Inflammatory macrophage (primary cell): ENCODE measurements at places on chromosomes 2 and 18.
A peak's percentile ranks its signal among the peaks of the same experiment; 100 is the strongest.

DNA sequence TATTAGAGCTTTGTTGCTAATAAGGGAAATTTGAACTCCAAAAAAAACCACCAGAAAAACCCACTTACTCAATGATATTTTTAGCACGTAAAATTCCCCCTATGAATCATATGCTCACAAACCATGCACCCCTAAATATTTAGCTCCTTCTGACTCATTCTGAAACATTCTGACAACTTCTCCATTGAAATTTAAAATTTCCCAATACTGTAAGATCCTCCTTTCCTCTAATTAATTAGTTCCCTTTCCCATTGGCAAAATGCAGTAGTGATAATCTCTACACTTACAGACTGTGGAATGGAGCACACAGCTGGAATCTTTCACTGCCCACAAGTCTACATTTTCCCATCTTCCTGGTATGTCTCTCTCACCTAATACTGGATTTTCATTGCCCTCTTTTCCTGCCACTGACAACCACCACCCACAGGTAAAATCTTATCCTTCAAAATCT, 215.8 kb upstream of the ACVR2A start:
- DNase-seq, result peak; percentile 78

DNA sequence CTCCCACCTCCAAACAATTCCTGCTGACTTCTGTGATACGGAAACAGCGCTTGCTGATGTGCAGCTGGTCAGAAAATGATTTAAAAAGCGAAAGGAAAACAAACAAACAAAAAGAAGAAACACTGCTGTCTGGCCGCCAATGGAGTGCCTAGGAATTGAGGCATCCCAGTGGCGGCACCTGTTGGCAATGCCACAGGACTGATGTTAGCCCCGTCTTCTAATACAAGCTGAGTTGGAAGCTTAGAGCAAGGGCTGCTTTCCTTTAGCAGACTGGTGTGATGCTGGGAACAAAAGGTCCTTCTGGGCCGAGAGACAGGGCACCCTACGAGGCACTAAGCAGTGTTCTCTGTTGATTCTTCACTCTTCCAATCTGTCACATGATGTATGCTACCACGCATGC, 163.6 kb upstream of the REV1 start:
- DNase-seq, result no peak

DNA sequence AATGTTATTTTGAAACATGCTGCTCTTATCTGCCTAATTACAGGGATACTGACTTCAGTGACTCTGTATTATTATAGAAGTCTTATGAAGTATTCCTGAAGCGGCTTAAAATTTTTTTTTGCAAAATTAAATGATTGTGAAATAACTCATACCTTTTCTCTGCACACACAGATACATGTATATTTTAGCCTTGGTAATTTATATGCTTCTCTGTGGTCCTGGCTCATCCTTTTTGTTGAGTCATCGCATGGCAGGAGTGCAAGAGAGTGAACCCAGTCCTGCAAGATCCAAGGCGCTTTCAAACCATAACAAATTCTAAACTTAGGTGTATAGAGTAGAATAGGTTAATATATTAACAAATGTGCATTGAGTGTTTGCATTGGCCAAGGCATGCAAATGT, 8.6 kb downstream of the CCNT2 start:
- DNase-seq, result no peak

- no peak for DNase-seq
Measured at GRCh38 chr2:149926149-149926548, 338.6 kb upstream of the MMADHC start.

DNA sequence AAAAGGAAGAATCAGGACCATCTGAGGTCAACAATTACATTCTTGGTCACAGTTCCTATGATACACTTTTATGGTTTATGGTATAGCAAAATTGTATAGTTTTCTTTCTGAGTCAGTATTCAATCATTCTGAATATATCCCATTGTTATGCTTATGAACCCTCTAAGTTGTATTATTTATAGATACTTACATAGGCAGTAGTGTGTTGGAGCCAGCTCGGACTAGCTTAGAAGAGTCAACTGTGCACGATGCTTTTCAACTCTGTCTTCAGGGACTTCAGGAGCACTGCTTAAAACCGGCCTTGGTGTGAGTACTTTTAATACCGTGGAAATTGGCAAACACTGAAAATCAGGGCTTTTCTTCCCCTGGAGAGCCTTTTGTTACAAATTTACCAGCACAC, 215.7 kb downstream of the IKZF2 start:
- no peak for DNase-seq

DNA sequence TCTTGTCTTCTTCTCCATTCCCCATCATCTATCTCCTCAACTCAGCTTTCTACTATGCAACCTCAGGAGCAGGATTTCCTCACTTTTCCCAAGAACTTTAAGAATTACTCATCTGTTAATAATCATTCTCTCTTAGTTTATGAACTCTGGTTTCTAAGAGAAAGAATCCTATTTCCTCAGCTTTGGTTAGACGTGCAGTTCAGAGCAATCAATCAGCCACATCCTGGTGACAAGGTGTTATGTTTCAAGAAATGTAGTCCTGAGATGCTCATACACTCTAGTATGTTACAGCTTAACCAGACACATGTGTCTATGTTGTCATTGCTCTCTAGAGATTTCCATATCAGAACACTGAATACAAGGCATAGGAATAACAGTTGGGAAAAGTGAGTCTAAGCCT, 277.9 kb downstream of the MBD2 start:
- DNase-seq, result no peak

DNA sequence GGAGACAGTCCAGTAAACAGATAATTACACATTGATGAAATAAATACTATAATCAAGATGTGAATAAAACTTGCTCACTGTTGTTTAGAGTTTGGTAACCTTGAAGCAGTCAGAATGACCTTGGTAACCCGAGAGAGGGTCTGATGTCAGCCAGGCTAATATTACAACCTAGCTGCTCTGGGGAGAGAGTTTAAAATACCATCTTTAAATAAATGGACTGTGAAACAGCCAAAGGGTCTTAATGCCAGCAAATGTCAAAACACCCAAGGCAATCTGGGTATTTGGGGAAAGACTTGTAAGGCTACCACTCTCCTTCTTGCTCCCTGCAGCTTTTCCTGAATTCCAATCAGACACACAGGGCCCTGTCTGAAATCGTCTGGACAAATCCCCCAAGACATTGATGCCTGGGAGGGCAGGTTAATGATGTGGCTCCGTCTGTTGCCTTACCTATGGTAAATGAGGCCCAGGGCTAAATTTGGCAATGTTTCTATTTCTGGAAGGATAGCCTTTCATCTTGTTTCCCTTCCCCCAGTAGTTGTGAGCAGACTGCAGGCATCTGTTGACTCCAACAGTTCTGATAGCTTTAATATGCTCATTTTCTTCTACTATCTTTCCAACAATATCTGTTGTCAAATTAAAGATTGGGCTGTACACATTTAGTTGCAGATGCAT, 43.0 kb upstream of the ITGB6 start:
- no peak for DNase-seq

DNA sequence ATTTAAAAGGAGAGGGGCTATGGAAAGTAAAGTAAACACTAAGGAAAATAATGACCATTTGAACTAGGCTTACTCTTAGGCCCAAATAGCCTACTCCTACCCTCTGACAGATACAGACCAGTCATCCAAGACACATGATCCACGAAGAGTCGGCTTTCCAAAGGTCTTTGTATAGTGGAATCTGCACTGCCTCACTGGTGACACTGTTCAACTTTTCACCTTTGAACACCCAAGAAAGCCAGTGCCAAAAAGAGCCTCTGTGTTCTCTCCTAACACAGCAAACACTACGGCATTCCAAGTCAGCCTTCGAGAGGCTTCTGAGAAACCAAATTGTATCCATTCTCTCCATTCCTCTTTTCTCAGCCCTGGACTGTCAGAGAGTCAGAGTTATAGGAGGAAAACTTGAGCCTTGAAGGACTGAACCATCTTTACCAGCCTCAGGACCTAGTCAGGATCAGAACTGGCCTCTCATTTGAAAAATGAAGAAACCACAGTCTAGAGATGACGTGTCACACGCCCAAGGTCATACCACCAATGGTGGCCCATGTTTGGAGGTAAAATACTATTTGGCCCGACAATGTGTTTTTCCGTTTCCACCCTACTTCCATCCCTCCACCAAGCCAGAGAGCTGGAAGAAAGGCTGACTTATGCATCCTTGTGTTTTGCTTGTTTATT, 267.4 kb upstream of the ACVR2A start:
- no peak for DNase-seq

- no peak for DNase-seq
Measured at GRCh38 chr2:223797037-223797436, 40.3 kb downstream of the AP1S3 start.

DNA sequence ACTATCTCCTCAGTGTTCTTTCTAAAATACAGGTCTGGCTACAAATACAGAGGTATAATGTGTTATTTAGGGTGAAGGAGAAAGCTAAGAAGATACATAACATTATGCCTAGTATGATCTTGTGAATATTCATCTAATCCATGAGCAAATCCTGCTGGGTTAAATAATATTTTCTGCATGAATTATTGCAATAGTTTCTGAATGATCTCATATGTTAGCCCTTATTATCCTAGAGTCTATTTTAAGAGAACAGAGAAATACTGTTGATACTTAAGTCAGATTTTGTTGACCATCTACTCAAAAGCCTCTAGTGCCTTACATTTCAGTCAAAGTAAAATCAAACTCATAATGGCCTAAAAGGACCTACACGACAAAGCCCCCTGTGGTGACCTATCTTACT, 382.3 kb downstream of the FIGN start:
- no peak for DNase-seq

- no peak for DNase-seq
Measured at GRCh38 chr2:145799595-145800108, 1279.7 kb upstream of the ZEB2 start.

- no peak for DNase-seq
Measured at GRCh38 chr2:163580757-163581156, 155.1 kb downstream of the FIGN start.

DNA sequence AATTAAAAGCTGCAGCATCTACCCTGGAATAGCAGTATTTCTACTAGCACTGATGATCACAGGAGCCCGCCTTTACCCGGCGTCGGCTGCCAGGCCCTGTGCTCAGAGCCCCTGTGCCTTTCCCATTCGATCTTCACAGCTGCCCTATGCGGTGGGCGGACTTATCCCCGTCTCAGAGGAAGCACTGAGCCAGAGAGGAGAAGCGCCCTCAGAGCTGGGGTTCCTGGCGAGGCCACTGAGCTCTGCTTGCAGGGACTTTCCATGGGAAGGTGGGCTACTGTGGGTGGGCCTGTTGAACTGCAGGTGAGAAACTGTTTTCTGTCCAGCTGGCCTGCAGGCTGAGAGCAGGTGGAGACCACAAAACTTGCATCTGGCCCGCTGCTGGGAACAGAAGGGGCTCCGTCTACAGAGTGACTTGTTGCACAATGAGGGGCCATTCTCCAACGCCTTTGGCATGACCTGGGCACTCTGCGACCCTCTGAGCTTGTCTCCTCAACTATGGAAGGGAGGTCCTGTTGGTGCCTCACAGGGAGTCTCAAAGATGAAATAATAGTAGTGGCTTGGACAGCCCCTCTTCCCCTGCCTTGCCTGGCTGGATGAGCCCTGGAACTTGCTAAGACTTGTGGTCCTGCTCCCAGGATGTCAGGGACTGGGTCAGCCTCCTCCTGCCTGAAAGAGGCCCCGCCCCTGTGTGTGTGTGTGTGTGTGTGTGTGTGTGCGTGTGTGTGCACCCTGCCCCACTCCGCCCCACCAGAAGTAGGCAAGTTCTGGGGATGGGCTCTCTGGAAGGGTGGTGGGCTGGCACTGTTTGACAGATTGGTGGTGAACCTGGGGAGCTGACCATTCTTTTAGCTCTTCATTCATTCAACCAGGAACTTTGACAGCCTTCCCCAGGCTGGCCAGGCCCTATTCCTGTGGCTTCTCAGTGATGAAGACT, 32.7 kb downstream of the GLI2 start:
- no peak for DNase-seq

GRCh38 chr18:79626905-79627749, 52.5 kb upstream of the CTDP1 start:
- DNase-seq, result no peak

GRCh38 chr2:8158711-8159110, 523.1 kb upstream of the ID2 start:
- no peak for DNase-seq

- DNase-seq, result no peak
Measured at GRCh38 chr2:11499081-11499743, 33.3 kb upstream of the E2F6 start.
